Neuronal stem cell (in vitro differentiated cells): ENCODE measurements at places on chromosomes 7 and 10.

GRCh38 chr7:130009848-130010688 lies 41.1 kb downstream of the ZC3HC1 start:
- no peaks in the 10 kb centered on the region for H3K27me3 ChIP-seq
- H3K36me3 ChIP-seq: no peaks in the 10 kb centered on the region
- H3K27ac ChIP-seq: no peak overlapping the region
- H3K4me3 ChIP-seq: no peak overlapping the region
- H3K4me1 ChIP-seq: peaks cover 15% of the 10 kb centered on the region
- DNase-seq: no peak

GRCh38 chr7:3188946-3189345 lies 112.1 kb upstream of the SDK1 start:
- H3K36me3 ChIP-seq: no peaks in the 10 kb centered on the region
- no peak overlapping the region for H3K4me3 ChIP-seq
- H3K27me3 ChIP-seq: no peaks in the 10 kb centered on the region
- no peak for DNase-seq

GRCh38 chr10:42776681-42777080 lies 5.9 kb upstream of the BMS1 start:
- H3K36me3 ChIP-seq: no peaks in the 10 kb centered on the region
- no peak overlapping the region for H3K4me3 ChIP-seq
- no peaks in the 10 kb centered on the region for H3K4me1 ChIP-seq
- peaks cover 2% of the 10 kb centered on the region for H3K27me3 ChIP-seq
- DNase-seq: no peak

DNA sequence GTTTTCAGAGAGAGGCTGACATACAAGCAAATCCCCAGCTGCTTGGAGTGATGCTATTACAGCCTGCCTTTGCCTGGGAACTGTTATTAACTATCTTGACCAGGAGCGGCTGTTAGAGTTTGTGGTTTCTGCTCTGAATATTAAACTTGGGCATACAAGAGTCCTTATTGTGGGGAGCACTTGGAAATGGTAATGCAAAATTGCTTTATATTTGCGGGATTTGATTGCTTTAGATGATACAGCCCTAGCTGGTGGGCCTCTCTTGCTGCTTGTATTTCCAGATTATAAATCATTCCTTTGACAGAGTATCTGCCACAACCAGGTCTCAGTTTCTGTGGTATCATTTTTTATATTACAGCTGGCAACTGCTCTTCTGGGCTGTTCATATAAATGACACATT lies 101.9 kb upstream of the FAM204A start:
- H3K4me1 ChIP-seq: no peaks in the 10 kb centered on the region
- no peaks in the 10 kb centered on the region for H3K27me3 ChIP-seq
- no peak overlapping the region for H3K27ac ChIP-seq
- no peak overlapping the region for H3K4me3 ChIP-seq

GRCh38 chr7:73909051-73909941 lies 48.3 kb downstream of the TMEM270 start:
- no peaks in the 10 kb centered on the region for H3K36me3 ChIP-seq
- no peak for DNase-seq
- no peak overlapping the region for H3K4me3 ChIP-seq
- H3K27me3 ChIP-seq: no peaks in the 10 kb centered on the region
- H3K4me1 ChIP-seq: no peaks in the 10 kb centered on the region
- H3K27ac ChIP-seq: no peak overlapping the region

DNA sequence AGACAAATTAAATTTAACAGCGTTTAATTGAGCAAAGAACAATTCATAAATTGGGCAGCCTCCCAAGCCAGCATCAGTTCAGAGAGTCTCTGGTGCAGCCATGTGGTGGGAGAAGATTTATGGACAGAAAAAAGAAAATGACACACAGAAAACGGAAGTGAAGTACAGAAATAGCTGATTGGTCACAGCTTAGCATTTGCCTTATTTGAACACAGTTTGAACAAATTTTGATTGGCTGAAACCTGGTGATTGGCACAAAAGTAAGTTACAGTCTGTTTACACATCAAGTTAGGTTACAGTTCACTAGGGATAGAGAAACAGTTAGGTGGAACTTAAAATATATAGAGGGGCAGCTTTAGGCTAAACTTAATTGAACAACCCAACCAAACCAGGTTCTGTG lies 720.1 kb downstream of the TYW1 start:
- no peaks in the 10 kb centered on the region for H3K27me3 ChIP-seq
- peaks cover 10% of the 10 kb centered on the region for H3K4me1 ChIP-seq
- H3K4me3 ChIP-seq: no peak overlapping the region
- DNase-seq: no peak

DNA sequence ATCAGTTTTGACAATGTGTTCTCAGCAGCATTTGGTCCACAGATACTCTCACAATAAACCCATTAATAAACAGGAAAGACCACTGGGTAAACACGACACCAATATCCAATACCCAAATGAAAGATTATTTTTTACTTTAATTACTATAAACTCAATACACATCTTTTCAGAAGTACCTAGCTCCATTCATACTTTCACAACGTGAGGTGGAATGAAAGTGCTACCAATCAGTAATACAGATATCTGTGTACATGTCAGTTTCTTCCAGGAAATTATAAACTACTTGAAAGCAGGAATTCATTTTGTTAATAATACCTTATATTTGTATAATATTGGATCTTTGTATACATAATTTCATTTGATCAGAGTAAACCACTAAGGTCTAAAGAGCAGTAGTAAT lies 11.9 kb downstream of the CDK6 start:
- no peak overlapping the region for H3K27ac ChIP-seq
- DNase-seq: no peak
- no peaks in the 10 kb centered on the region for H3K27me3 ChIP-seq

DNA sequence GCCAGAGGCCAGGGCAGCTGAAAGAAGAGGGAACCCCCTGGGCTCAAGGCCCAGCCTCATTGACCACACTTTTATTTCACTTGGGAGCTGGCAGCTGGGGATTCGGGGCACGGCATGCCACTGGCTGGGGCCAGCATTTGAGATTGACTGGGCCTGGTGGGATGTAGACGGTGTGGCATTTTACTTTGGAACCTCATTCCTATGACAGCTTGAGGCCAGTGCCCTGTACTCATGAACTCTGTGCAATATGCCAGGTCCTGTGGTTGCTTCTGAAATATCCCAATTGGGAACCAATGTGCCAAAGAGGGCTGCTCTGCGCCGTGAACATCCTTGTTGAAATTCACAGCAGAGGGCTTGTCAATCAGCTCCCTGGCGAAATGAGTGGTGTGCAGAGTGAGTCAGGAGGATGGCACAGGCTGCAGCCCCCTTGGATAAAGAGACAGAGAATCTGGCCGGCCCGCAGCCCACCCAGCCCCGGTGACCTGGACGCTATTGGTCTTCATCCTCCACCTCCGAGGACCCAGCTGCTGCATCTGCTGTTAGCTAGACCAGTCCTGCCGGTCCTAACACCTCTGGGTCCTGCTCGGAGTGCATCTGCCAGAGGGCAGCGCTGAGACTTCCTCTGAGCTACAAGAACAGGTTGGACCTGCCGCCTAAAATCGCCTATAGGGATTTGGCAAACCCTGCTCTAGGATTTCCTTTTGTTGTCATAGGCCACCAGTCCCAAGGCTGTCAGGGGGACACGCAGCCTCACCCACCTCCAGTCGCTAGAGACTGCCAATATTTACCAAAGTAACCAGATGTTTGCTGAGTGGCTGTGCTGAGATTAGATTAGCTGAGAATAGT lies 58.0 kb downstream of the PRKAG2 start:
- peaks cover 10% of the 10 kb centered on the region for H3K4me1 ChIP-seq
- H3K27ac ChIP-seq: no peak overlapping the region
- H3K4me3 ChIP-seq: no peak overlapping the region
- H3K36me3 ChIP-seq: no peaks in the 10 kb centered on the region
- no peaks in the 10 kb centered on the region for H3K27me3 ChIP-seq
